ENCODE measurements at places on chromosomes 7 and 10. TPM values are rescaled to one million over a fixed set of nuclear protein-coding genes. Genes with fewer than 3 reads are reported as not detected.
A peak's percentile ranks its signal among the peaks of the same experiment; 100 is the strongest.

DNA sequence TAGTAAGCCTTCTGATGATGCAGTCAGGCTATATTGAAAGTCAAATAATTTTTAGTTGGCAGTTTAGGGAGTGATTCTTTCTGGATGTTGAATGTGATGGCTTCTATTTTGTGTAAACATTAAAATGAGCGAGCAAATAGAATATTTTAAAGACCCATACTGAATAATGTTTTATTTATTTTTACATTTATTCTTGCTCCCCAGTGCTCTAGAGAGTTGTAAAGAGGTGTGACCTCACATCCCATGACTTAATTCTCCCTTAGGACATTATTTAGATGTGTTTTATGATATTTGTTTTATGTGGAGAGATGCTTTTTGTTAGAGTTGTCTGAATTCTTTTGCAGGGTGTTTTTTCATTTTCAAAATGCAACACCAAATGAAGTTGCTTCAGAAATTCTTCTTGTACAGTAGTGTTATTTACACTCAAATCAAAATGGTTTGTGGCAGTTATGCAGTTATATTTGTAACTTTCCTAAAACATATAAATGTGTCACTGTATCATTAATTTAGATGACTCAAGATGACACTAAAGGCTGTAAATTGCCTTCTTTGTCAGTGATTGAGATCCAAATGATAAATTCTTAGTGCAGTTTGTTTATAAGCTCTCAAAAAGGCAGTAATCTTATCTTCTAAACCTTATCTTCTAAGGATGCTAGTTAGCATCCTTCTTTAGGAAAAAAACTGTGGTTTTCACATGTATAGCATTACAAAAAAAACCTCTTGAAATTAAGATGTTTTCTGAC, 12.4 kb downstream of the UMAD1 start:
- DNase-seq, result no peak

- no peak for DNase-seq
Measured at GRCh38 chr7:93515144-93515543, 59.4 kb downstream of the CALCR start.

DNA sequence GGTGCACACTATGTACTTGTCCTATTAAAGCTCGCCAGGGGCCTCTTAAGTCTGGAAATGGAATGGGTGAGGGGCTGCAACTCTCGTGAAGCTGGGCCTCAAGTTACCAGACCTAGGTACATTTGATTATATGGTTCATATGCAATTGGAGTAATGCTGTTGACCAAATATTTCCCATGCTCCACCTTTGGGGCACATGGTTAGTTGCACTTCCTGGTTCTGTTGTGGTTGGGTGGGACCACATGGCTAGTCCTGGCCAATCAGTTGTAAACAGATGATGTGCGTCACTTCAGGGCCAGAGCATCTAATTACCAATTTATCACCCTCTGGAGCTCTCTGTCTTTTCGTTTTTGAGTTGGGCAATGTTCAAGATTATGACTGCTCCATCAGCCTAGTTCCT, 39.5 kb upstream of the OPN4 start:
- DNase-seq, result no peak

GRCh38 chr7:128935342-128935730, 2.4 kb upstream of the IRF5 start:
- no peak for DNase-seq

GRCh38 chr7:45984386-45985295, 63.6 kb upstream of the IGFBP3 start:
- no peak for DNase-seq

DNA sequence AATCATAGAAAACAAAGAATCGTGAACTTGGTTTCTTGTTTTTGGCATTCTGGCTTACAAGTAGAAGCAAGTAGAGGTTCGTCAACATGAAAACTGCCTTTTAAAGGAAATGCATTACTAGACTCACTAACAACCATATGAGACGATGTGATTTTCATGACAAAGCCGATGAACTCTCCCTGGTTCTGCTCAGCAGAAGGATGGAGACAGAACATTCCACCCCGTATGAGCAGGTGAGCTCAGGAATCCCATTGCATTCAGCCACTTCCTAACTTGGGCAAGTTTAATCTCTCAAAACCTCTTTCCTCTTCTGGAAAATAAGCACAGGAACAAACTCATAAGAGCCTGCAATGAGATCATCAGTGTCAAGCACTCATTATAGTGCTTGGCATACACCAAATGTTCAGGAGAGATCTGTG, 57.4 kb upstream of the SVIL start:
- peak; percentile 51 for DNase-seq

- no peak for DNase-seq
Measured at GRCh38 chr10:92420546-92421275, 129.7 kb downstream of the MARCHF5 start.

GRCh38 chr10:29535012-29535777, 99.6 kb downstream of the SVIL start:
- no peak for DNase-seq

- no peak for DNase-seq
Measured at GRCh38 chr10:60237977-60238758, 151.5 kb downstream of the ANK3 start.

NRCAM gene
- total RNA-seq, result 87.2 TPM

HOXA10 gene
- 0.14 TPM for total RNA-seq

ZFYVE27 gene
- 16.0 TPM for total RNA-seq

WASL gene
- 14.0 TPM for total RNA-seq

ADAM12 gene
- total RNA-seq, result 0.21 TPM

RPEL1 gene
- total RNA-seq, result 0.13 TPM

POLR2J gene
- total RNA-seq, result 38.6 TPM
